ENCODE measurements at places on chromosomes 1 and 21.

DNA sequence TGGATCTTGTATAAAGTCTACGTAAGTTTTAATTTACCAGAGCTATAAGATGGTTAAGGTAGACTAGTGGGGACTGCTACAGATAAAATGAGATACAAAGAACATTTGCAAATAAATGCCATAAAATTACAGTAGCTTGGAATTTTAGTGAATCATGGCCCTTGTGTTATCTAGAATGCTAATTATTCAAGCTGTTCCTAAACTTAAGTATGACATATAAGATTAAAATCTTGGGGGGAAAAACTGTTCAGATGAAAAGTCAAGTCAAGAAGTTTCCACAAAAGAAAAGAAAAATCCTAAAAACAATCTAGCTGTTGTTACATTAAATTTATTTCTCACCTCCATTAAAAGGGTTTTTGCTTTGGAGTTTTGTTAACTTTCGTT, 51.7 kb downstream of the SIM2 start:
- DNase-seq = no peak

- no peak for DNase-seq
Observed at GRCh38 chr1:204628868-204629267, 56.7 kb downstream of the LRRN2 start.

- no peak for DNase-seq
Observed at GRCh38 chr1:101190441-101190840, 46.4 kb upstream of the S1PR1 start.

DNA sequence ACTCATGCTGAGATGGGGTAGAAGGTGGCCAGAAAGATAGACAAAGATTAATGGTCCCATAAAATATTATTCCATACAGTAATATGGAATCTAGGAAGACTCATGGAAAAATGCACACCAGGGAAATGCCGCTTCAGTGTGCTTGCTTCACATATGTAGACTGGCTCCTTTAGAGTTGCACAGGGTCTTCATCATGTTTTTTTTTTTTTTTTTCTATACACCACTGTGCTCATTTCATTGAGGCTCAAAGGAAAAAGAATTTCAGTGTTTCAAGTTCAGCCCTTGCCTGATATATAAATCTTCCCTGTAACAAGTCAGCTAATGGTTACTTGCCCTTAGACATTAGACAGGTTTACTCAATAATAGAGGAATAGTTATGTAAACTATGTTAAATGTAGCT, 33.2 kb downstream of the KCNK2 start:
- no peak for DNase-seq

DNA sequence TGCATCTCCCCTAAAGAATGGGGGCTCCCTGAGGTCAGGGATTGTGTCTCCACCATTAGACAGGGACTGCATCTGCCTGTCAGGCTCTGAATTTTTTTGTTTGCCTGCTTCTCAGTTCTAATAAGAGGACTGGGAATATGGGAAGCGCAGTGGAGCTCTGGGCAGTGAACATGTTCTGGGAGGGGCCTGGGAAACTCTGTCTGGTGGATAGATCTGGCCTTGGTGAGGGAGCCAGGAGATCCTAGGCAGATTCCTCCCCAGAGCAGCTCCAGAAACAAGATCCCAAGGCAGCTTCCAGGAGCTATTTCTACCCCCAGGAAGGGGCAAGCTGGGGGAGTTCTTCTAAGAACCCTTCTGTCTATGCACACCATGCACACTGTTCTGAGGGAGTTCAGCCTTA, 12.6 kb upstream of the MYOG start:
- DNase-seq = no peak

- no peak for DNase-seq
Observed at GRCh38 chr1:27451343-27451742, 38.6 kb downstream of the WASF2 start.

DNA sequence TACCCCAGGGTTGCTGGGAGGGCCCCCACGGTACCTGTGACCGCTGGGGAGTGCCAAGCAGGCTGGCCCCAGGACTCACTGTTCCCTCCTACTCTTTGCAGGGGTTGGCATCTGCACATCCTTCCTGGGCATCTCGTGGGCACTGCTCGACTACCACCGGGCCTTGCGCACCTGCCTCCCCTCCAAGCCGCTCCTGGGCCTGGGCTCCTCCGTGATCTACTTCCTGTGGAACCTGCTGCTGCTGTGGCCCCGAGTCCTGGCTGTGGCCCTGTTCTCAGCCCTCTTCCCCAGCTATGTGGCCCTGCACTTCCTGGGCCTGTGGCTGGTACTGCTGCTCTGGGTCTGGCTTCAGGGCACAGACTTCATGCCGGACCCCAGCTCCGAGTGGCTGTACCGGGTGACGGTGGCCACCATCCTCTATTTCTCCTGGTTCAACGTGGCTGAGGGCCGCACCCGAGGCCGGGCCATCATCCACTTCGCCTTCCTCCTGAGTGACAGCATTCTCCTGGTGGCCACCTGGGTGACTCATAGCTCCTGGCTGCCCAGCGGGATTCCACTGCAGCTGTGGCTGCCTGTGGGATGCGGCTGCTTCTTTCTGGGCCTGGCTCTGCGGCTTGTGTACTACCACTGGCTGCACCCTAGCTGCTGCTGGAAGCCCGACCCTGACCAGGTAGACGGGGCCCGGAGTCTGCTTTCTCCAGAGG, 6.8 kb downstream of the XKR8 start:
- no peak for DNase-seq

- DNase-seq = peak; percentile 13
Observed at GRCh38 chr1:236103059-236103458, 38.2 kb upstream of the NID1 start.

DNA sequence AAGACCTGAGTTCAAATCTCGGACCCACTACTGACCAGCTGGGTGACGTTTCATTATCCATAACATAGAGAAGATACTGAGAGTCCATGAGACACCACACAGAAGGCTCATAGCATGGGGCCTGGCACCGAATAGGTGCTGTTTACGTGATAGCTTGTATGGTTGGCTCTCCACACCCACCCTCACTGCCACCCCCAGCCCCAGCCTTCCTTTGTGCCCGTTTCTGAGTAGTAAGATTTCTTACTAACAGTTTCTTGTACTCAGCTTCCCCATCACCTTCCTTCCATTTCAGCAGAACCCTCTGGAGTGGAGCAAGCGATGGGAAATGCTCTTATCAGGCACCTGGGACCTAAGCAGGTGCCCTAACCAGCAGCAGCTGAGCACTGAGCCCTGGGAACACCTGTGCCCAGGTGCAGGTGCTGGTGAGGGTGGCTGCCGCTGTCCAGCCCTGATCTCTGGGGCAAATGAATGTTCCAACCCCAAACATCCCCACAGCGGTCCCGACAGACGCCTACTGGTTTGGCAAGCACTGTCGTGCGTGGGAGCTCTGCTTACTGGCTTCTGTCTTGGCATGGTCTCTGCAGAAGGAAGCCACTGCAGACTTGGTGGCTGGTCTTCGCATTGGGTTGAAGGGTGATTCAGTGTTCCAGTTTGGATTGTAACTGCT, 225.4 kb downstream of the CAMTA1 start:
- no peak for DNase-seq

DNA sequence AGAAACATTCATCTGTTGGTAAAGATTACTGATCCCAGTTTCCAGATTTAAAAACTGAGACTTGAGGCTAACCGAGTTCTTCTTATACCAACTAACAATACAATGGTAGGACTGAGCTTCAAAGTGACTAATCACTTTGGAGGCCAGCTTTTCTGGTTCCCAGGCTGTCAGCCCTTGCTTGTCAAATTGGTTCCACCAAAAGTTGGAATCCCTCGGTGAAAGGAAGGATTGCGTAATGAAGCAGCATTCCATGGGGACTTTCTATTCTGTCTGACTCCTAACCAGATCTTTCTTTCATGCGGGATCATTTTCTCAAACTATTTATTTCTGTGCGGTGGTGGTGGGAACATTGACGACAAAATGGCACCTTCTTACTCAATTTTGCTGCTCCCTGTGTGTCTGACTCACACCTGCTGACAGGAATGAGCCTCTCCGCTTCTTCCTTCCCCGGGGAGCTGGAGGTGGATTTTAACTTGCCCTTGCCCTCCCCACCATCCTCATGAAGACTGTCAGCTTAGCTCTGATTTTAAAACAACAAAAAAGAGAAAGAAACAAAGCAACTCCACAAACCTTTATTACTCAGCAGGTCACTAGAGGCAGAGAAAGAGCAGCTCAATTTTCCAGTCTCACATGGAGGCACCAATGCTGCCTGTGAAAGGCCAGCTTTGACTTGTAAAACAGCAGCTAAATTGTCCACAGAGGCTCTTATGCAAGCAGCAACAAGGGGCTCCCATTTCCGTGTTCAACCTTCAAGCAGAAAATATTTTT, 32.9 kb upstream of the RASAL2 start:
- no peak for DNase-seq

DNA sequence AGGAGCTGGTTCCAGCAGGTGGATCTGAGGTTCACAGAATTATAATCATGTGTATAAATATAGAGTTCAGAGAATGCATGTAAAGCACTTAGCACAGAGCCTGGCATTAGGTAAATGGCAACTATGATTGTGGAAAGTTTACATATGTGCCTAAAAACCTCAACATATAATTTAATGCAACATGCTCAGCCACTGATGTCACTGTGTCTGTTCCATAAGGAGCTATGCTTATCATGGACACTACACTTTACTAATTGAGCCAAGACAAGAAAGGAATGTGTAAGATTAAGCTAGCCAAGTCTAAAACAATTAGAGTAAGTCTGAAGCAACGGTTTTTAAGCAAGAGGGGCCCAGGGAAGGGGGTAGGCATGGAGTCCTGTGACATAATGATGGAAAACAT, 61.5 kb downstream of the GNG12 start:
- no peak for DNase-seq
